H9 (cell line): ENCODE measurements at places on chromosomes 5 and 9. TPM values are rescaled to one million over a fixed set of nuclear protein-coding genes. Genes with fewer than 3 reads are reported as not detected.

Gene SAXO1
- 0.09 TPM in 1 of 2 replicates, not detected in the other for total RNA-seq

DNA sequence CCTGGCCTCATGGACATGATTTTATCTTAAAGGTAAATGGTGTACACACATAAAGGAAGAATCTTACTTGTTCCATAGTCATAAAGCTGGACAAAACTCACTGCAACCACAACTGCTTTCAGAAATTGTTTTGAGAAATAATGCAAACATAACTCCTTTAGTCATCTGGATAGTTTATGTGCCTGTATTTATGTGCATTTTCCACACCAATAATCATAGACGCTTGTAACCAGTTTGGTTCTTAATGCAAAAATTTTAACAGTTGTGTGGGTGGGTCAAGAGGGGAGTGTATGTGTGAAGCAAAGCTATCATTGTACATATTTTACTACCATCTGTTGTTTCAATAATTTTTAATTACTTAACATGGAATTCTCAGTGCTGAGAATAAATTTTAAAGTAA lies 80.1 kb downstream of the EFNA5 start:
- no peaks in the 10 kb centered on the region for H3K27me3 ChIP-seq
- H3K36me3 ChIP-seq, result no peaks in the 10 kb centered on the region
- DNase-seq, result no peak
- no peak overlapping the region for H3K4me3 ChIP-seq
- H3K27ac ChIP-seq, result no peak overlapping the region
- H3K4me1 ChIP-seq, result peaks cover 7% of the 10 kb centered on the region; the same call in 1 of the 2 replicates

GRCh38 chr9:112094948-112095681 lies 80.0 kb downstream of the SUSD1 start:
- H3K36me3 ChIP-seq, result peaks cover 7% of the 10 kb centered on the region
- H3K4me3 ChIP-seq, result no peak overlapping the region
- no peak overlapping the region for H3K27ac ChIP-seq
- DNase-seq, result no peak

GRCh38 chr9:13267743-13268142 lies 11.7 kb downstream of the MPDZ start:
- H3K27me3 ChIP-seq, result no peaks in the 10 kb centered on the region
- no peak overlapping the region for H3K4me3 ChIP-seq
- no peak for DNase-seq
- no peak overlapping the region for H3K27ac ChIP-seq

DNA sequence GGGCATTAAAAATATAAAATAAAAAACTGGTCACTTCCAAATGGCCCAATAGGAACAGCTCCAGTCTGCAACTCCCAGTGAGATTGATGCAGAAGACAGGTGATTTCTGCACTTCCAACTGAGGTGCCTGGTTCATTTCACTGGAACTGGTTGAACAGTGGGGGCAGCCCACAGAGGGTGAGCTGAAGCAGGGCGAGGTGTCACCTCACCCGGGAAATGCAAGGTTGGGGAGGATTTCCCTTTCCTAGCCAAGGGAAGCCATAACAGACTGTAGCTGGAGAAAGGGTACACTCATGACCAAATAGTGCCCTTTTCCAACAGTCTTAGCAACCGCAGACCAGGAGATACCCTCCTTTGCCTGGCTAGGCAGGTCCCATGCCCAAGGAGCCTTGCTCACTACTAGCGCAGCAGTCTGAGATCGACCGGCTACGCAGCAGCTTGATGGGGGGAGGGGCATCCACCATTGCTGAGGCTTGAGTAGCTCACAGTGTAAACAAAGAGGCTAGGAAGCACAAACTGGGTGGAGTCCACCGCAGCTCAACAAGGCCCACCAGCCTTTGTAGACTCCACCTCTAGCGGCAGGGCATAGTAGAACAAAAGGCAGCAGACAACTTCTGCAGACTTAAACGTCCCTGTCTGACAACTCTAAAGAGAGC lies 12.7 kb downstream of the RLN1 start:
- H3K36me3 ChIP-seq, result peaks cover 10% of the 10 kb centered on the region
- H3K27me3 ChIP-seq, result no peaks in the 10 kb centered on the region
- no peak overlapping the region for H3K27ac ChIP-seq
